ENCODE measurements at places on chromosomes 6 and 20. TPM values are rescaled to one million over a fixed set of nuclear protein-coding genes. Genes with fewer than 3 reads are reported as not detected.

Gene SYTL3
- 6.5 TPM for total RNA-seq

DNA sequence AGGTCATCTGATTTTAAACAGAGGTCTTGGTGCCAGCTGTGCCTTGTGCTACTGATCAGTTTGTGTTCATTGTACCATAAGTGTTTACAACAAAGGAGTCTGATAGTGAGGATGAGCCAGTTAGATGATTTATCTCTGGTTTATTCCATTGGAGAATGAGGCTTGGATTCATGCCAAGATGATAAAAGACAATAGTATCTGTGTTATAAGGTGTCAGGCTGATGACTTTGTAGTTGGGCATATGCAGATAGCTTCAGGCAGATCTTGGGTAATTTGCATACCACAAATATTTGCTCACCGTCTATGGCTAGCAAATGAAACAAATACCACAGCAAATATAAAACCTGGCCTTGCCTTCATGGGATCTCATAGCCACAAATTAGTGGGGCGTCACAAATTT is 43.3 kb upstream of the PHACTR2 start:
- no peak for DNase-seq

DNA sequence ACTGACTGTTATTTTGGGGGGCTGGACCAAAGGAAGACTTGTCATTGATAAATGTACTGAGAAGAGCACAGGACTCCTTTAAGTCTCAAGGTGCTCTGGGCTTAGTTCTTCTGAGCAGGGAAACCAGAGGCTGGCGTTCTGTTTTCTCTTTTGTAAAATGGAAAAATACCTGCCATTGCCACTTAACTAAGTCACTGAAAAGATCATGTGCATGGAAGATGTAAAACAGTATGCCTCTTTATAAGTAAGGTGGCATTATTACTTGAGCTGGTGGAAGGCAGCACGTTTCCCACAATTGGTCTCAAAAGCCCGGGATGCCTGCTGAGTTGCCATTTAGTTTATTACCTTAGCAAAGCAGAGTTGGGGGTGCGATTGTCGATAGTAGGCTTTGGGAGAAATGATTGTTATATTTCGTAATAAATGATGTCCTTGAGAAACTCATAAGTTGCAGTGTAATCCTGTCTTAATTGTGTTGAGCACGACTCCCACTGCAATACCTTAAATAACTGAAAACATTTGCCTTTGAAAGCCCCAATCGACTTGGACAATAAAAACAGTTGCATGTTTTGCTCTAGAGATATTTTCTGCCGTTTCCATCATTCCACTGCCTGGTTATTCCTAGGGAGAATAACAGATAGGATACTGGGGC is 3.6 kb downstream of the JARID2 start:
- no peak for DNase-seq

DNA sequence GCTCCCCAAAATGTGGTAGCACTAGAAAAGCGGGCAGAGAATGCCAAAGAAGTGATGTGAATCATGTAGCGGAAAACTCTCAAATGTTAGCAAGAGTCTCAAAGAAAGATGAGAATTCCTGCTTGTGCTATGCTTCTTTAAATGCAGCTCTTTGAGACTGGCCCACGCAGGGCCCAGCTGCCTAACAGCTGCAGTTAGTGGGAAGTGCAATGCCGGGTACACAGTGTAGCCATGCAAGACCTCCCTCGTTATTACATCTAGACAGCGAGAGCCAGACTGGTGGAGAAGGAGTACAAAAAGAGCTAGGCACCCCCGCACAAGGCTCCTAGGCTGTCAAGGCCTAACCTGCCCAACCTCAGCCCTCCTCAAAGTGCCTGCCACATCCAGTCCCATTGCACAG is 201.7 kb upstream of the PRDM1 start:
- no peak for DNase-seq

- DNase-seq, result no peak
Observed at GRCh38 chr6:29603930-29604329, 19.0 kb downstream of the OR2H2 start.

GRCh38 chr6:163702736-163703135 is 288.2 kb downstream of the QKI start:
- DNase-seq, result no peak

DNA sequence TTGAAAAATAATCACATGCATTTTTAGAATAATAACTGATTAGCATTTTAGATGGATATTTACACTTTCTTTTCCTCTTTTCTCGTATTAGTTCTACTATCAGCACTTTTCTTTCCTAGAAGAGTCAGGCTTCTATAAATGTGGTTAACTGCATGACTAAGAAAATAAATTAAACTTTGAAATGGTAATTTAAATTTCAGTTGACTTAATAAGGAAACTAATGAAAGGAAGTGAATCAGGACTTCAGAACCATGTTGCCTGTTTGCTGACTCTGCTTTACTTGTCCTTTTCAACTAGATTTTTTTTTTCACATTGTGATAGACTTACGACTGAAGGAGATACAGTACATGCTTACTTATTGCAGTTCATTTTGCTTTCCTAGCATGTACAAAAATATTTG is 1258.2 kb upstream of the EYS start:
- no peak for DNase-seq

Data from left lung (tissue), 14 donors.